Tongue (tissue), 3 donors: ENCODE measurements at places on chromosomes 7 and 10.

- DNase-seq = no peak
Measured at GRCh38 chr7:123573341-123573740, 15.7 kb upstream of the NDUFA5 start.

GRCh38 chr10:131775433-131775832, 125.4 kb upstream of the PPP2R2D start:
- no peak for DNase-seq

GRCh38 chr10:132847856-132848255, 61.9 kb upstream of the NKX6-2 start:
- DNase-seq = no peak

DNA sequence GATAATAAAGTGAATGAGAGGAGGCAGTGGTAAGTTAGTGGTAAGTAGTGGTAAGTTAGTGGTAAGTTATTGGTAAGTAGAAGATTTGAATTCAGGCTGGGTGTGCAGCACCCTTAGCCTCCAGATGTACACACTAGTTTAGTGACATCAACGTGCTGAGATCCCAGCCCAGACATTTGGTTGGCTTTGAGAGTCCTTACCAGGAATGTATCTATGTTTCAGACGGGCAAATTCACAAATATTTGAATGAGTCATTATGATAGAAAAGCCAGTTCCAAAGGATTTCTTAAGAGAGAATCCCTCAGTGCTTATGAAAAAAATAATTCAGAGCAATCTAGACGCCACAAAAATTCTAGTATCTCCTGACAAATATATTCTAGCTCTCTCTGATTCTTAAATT, 70.0 kb downstream of the ARL4A start:
- no peak for DNase-seq

DNA sequence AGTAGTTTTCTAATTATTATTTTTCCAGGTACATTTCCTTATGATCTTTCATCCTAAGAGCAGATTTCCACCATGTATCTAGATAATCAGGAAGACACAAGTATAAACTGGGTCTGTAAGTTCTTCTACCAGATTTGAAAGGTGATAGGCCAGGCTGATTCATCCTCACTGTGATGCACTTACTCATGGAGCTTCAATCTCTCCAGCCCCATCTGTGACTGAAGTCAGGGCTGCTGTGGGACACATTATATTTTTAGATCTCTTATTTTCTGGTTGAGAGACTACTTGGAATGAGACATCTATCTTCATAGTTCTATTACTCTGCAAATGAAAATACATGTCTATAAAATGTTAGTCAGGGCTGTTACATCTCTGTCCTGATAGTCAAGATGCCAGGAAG, 85.5 kb upstream of the SLC25A13 start:
- no peak for DNase-seq

DNA sequence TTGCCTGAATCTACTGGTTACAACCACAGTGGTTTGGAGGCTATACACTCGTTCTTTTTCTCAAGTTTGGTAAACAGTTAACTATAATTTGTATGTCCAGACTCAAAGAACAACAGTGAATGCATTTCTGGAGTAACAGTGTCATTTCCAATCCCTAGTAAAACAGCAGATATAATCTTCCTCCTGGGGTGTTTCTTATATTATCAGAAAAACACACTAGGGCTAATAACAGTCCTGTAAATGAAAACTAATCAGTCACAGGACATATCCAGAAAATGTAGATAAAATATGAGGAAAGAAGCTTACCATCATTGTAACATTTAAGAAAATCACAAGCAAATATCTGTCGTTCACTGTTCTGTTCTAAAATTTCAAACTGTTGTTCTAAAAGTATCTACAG, 82.6 kb downstream of the LRRN3 start:
- no peak for DNase-seq

GRCh38 chr10:119834188-119834587, 38.5 kb downstream of the MCMBP start:
- no peak for DNase-seq

DNA sequence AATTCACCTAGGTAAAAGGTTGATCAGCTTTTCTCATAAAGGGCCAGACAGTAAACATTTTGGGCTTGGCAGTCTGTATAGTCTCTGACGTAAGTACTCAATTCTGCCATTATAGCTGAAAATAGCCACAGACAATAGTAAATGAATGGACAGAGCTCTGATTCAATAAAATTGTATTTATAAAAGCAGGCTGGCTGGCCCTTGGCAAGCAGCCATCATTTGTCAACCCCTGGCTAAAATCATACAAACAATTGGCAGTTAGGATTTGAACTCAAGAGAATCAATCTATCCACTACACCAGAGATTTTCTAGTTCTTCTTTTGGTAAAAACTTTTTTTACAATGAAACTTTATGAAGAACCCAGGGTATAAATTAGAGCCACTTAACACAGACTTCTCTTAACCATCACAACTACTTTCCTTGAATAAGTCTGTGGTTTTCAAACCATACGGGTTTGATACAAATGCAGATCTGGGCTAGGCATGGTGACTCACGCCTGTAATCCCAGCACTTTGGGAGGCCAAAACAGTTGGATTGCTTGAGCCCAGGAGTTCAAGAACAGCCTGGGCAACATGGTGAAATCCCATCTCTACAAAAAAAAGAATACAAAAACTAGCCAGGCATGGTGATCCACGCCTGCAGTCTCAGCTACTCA, 124.5 kb downstream of the SLC16A9 start:
- DNase-seq = peak; percentile 31

DNA sequence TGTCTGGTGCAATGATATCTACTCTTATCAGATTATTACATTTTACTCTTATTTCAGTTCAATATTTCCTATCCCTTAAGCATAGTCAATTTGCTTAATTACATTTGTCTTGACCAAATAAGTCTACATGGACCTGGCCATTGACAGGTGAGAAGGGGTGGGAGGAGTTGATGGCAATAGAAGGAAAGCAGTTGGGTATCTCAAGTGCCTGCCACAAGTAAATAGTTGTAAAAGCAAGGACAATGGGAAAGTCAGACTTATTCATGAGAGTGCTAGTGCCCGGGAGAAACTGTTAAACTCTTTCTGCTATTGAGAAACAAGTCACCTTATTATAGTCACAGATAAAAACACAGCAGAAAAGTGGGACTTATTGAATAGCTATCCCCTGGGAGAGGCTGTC, 32.4 kb upstream of the HGF start:
- no peak for DNase-seq

- DNase-seq = no peak
Measured at GRCh38 chr7:135199439-135199838, 11.9 kb downstream of the WDR91 start.

DNA sequence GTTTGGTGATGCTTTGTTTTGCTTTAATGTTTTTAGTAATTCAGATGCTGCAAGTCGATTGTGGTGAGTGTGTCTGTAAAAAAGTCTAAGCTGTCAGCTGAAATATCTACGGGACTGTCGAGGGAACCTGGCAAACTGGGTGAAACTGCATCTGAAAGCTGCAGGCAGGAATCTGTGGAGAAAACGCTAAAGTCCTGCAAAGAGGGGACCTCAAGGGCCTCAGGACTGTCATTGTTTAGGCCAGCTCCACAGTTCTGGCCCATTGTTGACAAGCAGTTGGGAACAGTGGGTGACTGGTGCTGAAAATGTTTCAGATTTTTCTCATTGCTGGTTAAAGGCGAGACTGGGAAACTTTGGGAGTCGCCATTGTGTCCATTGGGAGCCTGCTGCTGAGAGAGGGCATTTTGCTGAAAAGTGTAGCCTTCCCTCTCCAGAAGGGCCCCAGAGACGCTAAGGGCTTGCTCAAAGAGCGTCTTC, 1.8 kb downstream of the HOXA2 start:
- DNase-seq = peak; percentile 57

DNA sequence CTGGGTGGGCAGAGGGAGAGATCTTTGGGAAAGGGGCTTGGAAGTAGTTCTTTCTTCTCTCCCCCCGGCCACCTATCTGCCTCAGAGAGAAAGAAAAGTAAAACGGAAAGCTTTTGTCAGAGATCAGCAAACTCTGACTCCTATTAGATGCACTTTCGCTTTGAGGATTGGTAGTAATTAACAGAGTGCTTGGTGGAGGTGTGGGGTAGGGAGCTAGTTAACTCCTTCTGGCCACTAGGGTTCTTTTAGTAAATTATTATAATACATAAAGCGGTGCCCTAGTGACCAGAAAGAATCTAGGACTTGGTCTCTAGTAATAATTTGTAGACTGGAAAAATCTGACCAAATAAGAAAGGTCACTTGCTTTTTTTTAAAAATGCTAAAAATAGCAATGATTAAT, 54.6 kb downstream of the CPVL start:
- no peak for DNase-seq

DNA sequence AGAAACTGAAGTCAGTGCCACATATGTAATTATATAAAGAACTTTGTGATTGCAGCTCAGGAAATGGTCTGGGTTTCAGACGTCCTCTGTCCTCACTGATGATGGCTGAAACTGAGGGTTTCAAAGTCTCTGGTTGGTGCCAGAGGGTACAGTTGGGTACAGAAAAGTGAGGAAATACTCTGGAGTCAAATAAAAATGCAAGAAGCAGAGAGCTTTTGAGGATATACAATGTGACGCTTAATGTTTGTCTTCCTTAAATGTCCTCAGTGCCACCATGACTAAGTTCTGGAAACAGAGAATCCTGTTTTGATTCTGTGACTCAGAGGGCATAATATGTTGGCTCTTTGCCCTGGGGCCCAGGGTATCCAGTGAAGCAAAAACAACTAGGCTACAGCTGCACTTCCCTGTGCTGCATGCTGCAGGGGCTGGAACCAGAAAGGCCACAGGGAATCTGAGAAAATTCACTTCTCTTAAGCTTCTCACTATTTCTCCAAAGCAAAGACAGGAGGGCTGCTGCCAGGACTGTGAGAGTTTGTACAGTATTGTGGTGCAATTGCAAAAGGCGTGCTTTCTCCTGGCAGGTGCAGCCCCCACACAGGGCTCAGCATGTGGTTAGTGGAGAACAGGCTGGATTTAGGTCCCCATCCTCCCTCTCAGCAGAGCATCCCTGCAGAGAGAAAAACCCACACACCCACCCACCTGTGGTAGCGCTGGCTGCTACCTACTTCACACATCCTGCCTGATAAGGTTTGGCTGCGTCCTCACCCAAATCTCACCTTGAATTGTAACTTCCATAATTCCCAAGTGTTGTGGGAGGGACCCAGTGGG, 169.5 kb upstream of the SVIL start:
- peak; percentile 94 for DNase-seq

GRCh38 chr7:105826143-105826542, 50.3 kb downstream of the ATXN7L1 start:
- no peak for DNase-seq

- DNase-seq = no peak
Measured at GRCh38 chr10:69412232-69412790, 4.4 kb downstream of the TACR2 start.

DNA sequence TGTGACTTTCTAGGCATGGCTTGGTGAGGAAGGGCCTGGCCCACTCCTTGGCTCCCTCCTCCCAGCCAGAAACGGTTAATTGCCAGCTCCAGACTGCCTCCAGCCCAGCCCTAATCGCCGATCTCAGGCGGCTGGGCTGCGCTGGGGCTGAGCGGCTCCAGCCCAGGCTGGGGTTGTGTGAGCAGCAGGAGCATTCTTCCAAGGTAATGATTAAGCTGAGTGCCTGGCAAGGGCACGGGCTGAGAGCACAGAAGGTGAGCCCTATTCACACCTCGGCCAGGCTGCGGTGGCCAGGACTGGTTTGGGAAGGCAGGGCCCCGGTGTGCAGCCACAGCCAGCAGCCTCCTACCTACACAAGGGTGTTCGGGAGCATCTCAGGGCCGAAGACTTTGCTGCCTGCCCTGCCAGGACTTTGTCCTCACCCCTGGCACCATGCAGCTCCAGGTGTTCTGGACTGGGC, at the start of gene TMEM72:
Gene TMEM72 (plus strand): TSS at position 257 of the 460 bp plus-strand sequence. CDS start 176 bp downstream, at position 433.
- peak; percentile 66 for DNase-seq

DNA sequence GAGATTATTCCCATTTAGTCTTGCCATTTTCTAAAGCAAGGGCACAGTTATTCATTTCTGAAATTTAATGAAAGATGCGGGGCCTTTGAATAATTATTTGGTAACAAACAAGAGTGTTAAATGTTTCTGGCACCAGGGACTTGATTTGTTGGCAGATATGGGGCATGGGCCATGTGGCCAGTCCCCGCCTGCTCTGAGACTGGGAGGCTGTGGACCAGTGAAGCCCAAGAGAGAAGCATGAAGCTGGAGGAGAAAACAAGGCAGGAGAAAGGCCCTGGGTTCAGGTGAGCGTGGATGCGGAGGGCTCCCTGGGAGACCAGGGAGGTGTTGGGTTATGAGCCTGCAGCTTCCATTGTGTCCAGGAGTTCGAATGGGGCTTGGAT, 378.5 kb downstream of the TCERG1L start:
- DNase-seq = no peak

- DNase-seq = peak; percentile 82
Measured at GRCh38 chr10:128929767-128930166, 537.3 kb upstream of the MGMT start.

DNA sequence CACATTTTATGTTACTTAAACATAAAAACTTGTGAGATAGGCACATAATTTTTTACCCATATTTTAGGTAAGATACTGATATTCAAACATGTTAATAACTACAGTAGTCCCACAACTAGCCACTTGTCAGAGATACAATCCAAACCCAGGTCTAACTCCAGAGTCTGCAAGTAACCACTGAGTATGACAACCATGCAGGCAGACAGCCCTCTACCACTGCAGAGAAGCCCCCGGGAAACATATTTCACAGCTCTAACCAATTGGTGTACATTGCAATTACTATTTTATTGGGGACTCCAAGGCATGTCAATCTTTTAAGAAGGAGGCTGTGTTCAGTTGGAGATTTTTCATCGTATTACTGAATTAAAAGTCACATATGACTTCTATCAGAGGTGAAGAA, 107.2 kb upstream of the FAM133B start:
- DNase-seq = no peak

GRCh38 chr10:126787201-126787600, 116.7 kb upstream of the C10orf90 start:
- DNase-seq = no peak

DNA sequence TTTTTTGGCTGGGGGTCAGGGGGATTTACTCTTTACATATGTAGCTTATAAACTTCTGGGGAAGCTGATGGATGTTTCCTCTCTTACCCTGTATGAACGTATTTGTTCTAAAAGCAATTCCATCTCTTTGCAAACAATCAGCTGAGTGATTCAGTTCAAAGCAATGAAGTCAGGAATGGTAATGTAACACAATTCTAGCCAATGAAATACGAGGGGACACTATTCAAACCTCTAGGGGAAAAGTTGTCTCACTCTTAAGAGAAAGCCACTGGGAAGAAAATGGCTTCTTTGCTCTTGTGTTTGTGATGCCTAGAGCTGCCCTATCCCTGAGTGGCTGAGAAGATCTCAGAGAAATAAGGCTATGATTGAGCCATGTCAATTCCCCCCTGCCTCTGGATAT, 134.8 kb upstream of the SEMA3C start:
- DNase-seq = no peak

- DNase-seq = no peak
Measured at GRCh38 chr7:156127166-156128134, 315.2 kb upstream of the SHH start.

GRCh38 chr10:11015446-11015934, 2.2 kb upstream of the CELF2 start:
- no peak for DNase-seq

GRCh38 chr10:35640951-35641675, 983 bp downstream of the FZD8 start:
- DNase-seq = peak; percentile 78
